Fibroblast of skin of scalp (primary cell): ENCODE measurements at places on chromosomes 12 and 14.

DNA sequence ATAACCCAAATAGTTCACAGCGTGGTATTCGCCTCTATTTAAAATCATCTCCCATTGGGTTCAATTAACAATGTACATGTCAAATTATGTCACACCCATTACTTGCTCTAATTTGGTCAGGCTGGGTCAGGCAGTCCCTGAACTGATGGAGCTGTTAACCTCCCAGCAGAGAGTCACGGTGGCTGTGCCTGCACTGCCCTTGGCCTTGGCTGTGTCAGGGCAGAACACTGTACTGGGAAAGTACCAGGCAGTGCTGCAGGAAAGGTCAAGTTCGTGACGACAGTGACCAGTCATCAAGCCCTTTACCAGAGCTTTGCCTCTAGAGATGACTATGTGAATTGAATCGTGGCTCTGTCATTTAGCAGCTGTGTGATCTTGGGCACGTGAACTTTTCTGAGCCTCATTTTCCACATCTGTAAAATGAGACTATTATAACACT, 100.0 kb downstream of the ARF6 start:
- DNase-seq, result peak; percentile 55

GRCh38 chr12:121713257-121713777, 765 bp downstream of the TMEM120B start:
- DNase-seq, result no peak

DNA sequence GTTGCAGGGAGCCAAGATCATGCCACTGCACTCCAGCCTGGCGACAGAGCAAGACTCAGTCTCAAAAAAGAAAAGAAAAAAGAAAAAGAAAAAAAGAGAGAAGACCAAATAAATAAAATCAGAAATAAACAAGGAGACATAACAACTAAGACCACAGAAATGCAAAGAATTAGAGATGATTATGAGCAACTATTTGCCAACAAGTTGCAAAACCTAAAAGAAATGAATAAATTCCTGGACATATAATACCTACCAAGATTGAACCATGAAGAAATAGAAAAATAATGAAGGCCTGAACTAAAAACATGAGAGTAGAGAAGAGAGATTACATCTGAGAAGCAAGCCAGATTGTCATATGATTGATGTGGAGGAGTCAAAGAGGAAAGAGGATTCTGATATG, 17.6 kb upstream of the EPS8 start:
- no peak for DNase-seq

- DNase-seq, result peak; percentile 41
These were observed 751 bp upstream of the GPRC5A start for GRCh38 chr12:12890543-12891079.

GRCh38 chr14:104149278-104149595, 10.8 kb downstream of the KIF26A start:
- DNase-seq, result no peak

DNA sequence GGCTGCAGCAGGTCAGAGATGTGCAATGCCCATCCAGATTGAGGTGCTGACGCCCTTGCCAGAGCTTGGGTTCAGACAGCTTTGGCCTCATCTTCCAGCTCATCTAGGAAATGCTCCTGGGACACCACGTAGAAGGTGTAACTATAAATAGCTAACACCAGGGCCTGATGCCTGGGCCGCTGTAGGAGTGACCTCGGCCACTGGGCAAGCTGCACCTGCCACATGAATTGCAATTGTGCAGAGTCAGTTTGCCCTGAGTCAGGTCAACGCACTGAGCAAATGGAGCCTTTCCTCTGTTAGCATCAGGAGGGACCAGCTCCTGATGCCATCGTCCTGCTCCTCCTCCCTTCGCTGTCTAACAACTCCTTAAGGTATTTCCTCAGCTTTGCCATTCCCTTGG, 17.4 kb upstream of the DNM1L start:
- no peak for DNase-seq

DNA sequence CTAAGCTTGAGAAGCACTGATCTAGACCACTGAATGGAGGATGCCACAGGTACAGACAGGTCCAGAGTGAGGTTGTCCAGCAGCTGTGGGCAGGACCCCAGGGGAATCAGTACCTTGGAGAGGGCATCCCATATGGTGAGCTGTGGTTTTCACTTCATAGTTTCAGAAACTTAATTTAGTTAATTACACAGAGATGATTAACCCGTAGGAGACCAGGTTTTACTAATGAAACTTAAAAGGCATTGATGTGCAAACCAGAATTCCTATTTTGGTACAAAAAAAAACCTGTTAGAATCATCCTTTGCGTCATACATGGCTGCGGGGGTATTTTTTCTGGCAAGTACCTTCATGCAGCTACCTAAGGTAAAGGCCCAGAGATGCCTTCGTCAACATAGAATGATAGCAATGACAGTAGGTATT, 159.3 kb downstream of the DACT1 start:
- DNase-seq, result no peak

DNA sequence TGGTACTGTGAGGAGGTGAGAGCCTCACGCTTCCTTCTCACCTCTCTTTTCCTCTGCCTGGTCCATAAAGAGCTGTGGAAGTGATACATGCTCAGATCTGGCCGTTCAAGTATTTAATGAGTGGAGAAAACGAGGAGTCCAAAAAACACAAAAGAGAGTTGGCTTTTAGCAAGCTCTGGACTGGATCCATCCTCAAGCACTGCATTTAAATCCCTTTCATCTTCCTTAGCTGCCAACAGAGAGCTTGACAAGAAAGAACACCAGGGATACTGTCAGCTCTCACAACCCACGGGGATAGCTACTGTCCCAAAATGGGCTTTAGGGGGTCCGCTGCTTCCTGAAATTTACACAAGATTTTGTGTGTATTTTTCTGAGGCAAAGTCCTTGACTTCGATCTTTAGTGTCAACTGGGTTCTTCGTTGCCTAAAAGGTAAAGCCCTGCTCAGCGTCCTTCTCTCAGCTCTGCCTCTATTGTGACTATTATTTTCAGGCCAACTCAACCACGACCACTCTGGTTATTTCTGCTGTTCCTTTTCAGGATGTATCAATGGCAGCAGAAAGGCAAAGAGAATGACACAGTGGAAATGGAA, 120.9 kb downstream of the TMTC1 start:
- DNase-seq, result no peak

DNA sequence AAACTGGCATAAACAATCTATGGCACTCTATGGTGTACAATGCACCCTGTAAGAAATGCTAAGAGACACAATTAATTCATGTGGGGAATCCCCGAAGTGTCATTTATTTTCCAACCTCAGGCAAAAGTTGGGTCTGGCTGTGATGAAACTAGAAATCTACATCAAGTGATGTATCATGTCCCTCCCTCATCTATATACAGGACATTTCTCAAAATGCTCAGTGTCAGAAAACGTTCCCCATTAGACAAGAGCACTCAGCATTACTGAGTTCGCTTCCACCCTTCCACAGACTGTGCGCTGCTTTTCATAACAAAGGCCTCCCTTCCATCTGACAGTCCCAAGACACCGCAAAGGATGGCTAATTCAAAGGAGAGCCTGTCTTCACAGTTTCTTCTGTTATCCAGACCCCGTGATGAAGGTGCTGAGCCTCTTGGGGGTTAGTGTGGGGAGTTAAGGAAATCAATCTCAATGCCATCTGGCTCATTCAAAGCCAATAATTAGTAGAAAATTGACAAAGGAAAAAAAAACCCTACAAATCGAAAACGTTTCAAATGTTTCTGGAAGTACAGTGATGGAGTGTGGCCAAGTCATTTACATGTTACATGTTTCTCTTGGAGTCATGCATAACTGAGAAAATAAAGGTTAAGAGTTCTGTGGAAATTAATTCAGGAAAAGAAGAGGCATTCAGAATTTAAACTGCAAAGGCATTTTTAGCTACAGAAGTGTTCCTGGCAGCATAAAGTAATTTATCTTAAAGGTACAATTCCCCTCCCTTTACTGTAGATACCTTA, 7.5 kb downstream of the CCDC88C start:
- DNase-seq, result no peak

GRCh38 chr12:132342251-132343227, 13.2 kb upstream of the GALNT9 start:
- DNase-seq, result no peak

DNA sequence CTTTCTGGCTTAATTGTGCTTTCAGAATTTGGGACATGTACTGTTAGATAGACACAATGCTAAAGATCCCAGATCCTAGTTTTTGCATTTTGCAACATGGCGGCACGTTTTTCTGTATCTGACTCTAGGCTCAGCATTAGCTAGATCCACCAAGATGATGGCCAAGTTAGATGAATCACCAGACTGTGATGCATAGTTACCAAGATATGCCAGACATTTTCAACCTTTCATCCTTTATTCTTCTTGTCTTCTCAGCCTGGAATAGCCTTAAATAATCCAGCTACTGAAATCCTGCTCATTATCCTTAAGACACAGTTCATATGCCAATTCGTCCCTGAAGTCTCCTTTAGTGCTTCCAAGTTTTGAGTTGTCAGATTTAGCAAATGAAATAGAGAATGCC, 144.9 kb upstream of the CRY1 start:
- peak; percentile 20 for DNase-seq

DNA sequence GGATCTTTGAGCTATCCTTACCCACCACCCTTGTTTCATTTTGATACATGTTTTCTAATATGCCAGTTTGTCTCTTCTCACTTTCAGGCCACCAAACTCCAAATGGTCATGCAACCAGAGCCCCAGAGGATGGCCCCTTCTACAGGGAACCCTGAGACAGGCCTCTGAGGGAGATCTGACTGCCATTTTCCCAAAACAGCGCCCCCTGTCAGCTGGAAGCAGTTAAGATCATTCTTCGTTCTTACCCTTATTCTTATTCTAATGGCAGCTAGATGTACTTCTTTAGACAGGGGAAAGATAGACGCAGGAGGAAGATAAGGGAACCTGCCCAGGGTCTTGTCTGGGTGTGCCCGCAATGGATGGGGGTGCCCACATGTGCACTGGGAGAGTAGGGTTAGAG, 38.4 kb downstream of the C12orf56 start:
- no peak for DNase-seq

DNA sequence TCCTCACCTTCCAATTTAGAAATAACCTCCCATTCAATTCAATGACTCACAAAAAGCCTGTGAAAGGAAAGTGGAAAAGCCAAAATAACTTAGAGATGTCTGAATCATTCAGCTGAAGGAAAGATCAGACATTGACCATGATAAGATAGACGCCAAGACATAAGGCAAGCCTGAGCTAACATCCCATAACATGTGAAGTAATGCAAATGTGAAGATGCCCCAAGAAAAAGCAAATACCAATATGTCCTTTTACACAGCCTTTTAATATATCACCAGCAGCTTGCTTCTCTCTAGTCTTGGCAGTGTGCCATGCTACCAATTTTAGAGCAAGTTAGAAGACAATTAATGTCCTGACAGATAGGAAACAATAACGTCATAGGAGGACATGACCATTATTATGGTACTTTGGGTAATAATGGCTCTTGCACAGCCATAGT, 2.4 kb upstream of the NUMB start:
- DNase-seq, result peak; percentile 31

GRCh38 chr12:122862872-122863701, 27.8 kb downstream of the HIP1R start:
- DNase-seq, result no peak

- peak; percentile 2 for DNase-seq
These were observed 35.6 kb downstream of the SCFD1 start for GRCh38 chr14:30657606-30658163.

DNA sequence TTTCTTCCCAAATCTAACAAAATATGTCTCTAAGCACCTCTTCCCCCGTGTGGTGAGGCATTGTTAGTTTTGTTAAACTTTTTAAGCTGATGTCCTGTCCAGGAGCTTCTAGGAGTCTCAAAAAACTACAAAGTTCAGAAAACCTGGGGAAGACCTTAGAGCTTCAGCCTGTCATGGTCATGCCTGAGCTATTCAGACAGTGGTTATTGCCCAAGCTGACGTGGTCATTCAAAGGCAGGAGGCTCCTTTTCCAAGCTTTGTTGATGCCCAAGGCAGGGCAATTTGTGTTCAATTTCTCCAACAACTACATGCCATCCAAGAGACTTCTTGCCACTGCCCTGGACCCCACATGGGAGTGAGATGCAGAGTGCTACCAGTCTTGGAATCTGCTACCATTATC, 5.8 kb upstream of the LYZ start:
- DNase-seq, result no peak

DNA sequence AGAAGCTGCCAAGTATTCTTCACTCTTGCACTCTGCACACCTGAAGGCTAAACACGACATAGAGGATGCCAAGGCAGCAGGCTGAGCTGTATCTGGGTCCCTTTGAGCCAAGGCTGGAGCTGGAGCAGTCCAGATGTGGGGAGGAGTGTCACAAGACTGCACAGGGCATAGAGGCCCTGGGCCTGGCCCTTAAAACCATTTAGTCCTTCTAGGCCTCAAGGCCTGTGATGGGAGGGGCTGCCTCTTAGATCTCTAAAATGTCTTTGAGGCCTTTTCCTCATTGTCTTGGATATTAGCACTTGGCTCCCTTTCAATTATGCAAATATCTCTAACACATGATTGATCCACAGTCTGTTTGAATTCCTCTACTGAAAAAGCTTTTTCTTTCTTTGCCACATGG, 28.0 kb upstream of the C14orf132 start:
- DNase-seq, result no peak

- DNase-seq, result no peak
These were observed 157.7 kb downstream of the SLC15A5 start for GRCh38 chr12:16119618-16120415.

GRCh38 chr12:131251336-131252101, 297.8 kb downstream of the ADGRD1 start:
- no peak for DNase-seq

- DNase-seq, result peak; percentile 5
These were observed 105.1 kb downstream of the KTN1 start for GRCh38 chr14:55684956-55685584.

- peak; percentile 87 for DNase-seq
These were observed 392.0 kb downstream of the LRIG3 start for GRCh38 chr12:58528271-58528670.

- no peak for DNase-seq
These were observed 1.2 kb upstream of the CEP170B start for GRCh38 chr14:104863923-104864266.

DNA sequence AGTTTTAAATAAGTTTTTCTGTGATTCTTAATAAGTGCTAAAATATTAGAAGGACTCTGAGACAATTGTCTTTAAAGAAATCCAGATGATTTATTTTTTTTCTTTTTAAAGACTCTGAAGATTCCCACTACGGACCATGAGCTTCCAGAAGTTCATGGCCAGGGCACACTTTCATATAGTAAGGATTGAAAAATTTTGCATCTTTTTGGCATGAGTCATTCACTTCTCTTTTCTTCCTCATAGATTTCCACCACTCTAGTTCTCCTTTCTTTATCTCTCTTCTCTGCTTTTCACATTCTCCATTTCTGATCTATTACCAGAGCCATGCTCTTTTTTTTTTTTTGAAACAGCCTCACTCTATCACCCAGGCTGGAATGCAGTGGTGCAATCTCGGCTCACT, 385.8 kb downstream of the FLRT2 start:
- peak; percentile 49 for DNase-seq
